ENCODE measurements at places on chromosomes 2 and 18.

- DNase-seq: no peak
These were observed 270.0 kb upstream of the GYPC start for GRCh38 chr2:126385983-126386382.

DNA sequence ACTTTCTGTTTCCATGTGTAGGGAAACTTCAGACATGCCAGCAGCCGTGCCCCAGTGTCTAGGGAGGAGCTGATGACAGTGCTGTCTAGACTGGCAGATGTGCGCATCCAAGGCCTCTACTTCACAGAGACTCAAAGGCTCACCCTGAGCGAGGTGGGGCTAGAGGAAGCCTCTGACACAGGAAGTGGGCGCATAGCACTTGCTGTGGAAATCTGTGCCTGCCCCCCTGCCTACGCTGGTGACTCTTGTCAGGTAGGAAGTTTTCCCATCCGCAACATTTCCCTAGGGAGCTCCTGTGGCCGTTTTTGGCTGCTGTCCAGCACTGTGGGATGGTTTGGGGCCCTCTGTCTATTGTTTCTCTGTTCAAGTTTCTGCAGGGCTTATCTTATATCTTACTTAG is 143.1 kb upstream of the TTC39C start:
- DNase-seq: no peak

- DNase-seq: no peak
These were observed 150.4 kb downstream of the ZFP36L2 start for GRCh38 chr2:43075811-43076585.

GRCh38 chr18:58781627-58782194 is 83.0 kb upstream of the ZNF532 start:
- no peak for DNase-seq

DNA sequence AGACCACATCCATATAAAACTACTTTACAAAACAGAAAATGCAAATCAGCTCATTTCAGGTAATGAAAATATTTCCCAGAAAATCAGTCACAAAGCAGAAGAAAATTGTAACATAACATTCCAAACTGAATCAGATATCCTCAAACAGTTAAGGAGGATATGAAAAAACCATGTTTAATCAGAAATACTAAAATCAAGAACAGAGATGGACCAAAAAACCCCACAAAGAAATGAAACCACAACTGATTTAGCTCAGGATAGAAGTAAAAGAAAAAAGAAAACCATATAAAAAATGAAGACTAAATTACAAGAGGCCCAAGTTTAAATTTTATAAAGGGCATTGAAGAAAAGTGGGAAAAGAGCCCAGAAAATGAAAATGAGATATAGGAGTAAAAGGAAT is 102.9 kb downstream of the RAB3GAP1 start:
- DNase-seq: no peak

- no peak for DNase-seq
These were observed 28.6 kb upstream of the TMEM87B start for GRCh38 chr2:112026509-112026908.

DNA sequence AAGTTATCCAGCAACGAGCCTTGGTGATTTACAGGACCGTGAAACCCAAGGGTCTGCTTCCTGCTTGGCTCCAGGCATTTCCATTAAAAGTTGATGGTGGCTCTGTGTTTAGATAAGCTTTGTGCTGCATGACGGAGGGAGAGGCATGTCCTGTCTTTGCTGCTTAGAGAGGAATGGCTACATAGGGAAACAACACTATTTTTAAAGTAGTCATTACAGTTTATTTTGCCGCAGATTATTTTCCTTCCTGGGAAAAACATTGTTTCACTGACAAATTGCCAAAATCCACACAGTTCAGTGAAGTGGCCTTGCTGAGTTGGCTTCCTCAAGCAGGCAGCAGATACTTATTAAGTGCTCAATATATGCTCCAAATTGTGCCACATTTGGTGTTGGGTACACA is 98.5 kb downstream of the THSD7B start:
- no peak for DNase-seq

DNA sequence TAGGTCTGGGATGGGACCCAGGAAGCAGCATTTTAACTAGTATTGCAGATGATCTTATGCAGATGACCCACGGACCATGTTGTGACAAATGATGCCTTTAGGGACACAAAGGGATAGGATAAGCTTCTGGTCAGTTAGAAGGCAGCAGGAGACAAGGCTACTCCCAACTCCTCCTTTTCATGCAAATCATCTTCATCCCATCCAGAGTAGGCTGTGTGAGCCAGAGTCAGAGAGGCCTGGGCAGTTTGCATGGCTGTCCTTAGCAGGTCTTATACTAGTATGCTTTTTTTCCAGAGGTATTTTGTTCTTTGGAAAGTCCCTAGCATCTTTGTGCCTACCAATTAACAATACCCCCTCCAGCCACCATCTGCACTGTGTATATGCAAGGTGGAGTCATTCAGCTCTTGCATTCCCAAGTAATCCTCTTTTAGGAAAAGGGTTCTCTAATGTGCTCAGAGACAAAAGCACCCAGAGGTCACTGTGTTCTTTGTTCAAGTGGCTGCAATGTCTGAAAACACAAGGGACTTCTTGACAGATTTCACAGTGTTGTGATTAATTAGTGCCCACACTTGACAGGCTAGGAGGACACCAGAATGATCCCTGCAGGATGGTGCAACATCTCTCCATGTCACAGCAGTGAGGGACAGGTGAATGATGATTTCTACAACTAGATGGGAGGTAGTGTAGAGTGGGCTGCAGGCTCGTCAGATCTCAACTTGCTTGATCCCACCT is 225.8 kb downstream of the NCKAP5 start:
- DNase-seq: no peak

GRCh38 chr2:42809819-42810120 is 17.4 kb upstream of the HAAO start:
- peak; percentile 58 for DNase-seq

DNA sequence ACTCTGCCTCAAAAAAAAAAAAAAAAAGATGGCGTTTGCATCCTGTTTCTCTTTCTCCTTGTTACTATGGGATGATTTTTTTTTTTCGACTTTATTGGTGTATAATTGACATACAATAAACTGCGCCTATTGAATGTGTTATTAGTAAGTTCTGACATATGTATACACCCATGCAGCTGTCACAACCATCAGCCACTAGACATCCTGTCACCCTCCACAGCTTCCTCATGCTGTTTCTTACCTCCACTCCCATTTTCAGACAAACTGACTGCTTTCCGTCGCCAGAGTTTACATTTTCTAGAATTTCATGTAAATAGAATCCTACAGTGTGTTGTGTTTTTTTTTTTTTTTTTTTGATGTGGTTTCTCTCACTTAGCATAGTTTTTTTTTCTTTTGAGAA is 27.9 kb downstream of the RRM2 start:
- DNase-seq: no peak

DNA sequence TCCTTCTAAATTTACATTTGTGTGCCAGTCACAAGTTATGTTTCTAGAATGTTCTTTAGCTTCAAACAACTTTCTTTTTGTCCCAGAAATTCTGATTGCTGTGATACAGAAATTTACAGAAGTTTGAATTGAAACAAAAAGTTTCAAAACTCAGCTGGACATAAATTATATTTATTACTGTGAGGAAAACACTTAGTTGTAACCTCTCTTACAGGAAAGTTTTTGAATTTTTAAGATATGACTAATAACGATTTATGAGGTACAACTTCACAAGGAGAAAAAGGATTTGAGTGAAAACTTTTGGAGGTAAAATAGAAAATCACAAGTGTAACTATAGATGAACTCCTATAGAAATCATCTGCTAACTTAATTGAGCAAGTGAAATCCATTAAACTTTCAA is 205.3 kb downstream of the TMEM247 start:
- DNase-seq: no peak

DNA sequence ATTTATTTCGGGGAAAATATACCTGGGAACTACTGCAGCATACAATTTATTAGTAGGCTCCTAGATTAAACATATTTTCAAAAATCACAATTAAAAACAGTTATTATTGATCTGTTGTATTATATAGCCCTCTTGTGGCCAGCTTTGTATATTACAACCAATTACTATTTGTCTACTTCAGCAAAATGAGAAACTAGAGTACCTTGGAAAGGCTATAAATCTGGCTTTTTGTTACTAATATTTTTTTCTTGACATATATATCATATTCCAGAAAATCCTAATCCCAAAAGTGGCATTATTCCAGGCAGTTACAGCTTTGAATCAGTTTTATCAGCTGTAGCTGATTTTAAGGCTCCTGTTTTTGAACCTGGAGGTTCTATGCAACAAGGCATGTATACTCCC is 101.2 kb downstream of the UBR3 start:
- no peak for DNase-seq

- DNase-seq: no peak
These were observed 273.8 kb downstream of the CCDC102B start for GRCh38 chr18:69071680-69072079.

DNA sequence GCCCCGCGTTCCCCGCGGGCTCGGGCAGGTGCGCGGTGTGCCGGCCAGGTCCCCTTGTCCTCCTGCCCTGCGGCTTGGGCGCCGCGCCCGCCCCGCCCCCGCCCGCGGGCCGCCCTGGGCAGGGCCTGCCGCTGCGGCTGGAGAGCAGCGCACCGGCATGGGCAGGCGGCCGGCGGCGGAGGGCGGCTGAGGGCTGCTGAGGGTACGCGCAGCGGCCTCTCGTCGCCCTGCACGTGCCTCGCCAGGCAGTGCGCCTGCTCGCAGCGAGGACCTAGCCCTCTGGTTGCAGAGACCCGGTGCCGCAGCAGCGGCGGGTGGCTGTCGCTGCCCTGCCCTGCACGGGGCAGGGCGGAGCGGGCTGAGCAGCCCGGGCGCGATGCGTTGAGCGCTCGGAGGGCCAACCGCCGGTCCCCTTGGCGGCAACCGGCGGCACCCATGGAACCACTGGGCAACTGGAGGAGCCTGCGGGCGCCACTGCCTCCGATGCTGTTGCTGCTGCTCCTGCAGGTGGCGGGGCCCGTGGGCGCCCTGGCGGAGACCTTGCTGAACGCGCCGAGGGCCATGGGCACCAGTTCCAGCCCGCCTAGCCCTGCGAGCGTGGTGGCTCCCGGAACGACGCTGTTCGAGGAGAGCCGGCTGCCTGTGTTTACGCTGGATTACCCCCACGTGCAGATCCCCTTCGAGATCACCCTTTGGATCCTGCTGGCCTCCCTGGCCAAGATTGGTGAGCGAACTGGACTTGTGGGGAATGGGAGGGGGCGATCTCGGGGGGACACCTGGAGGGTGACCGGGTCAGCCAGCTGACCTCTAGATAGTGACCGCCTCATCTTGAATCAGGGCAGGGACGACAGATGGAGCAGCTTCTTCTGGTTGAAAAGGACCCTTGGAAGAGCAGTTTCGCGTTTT is at the start of gene SLC9A2:
Gene SLC9A2, plus strand, starts transcription at position 140 of the 906 bp plus-strand sequence. Its CDS starts 296 bp downstream, at position 436.
- DNase-seq: no peak

GRCh38 chr2:65458999-65459398 is 26.6 kb upstream of the SPRED2 start:
- DNase-seq: no peak

DNA sequence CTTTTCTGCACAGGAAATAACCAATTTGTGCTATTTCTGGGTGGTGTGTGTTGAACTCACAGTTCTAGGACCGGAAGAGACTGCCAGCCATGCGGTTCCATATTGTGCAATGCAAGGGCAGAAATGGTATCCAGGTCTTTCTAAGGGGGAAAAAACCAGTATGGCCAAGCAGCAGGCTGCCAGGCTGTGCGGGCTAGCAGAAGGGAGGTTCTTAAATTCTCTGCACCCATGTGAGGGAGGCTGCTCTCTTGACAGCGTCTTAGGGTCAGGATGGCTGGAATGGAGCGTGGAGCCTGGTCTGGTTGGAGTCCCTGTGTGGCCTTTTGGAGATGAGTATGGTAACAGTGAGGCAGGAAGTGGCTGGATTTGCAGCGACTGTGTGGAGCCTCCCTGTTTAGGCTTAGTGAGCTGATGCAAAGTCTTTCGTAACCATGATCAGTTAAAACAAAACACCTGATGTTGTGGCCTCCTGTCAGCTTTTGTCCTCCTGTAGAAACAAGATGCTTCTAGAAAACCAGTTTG is 52.6 kb downstream of the NCK2 start:
- DNase-seq: peak; percentile 96

- no peak for DNase-seq
These were observed 34.5 kb upstream of the TMEM178A start for GRCh38 chr2:39631256-39631655.

DNA sequence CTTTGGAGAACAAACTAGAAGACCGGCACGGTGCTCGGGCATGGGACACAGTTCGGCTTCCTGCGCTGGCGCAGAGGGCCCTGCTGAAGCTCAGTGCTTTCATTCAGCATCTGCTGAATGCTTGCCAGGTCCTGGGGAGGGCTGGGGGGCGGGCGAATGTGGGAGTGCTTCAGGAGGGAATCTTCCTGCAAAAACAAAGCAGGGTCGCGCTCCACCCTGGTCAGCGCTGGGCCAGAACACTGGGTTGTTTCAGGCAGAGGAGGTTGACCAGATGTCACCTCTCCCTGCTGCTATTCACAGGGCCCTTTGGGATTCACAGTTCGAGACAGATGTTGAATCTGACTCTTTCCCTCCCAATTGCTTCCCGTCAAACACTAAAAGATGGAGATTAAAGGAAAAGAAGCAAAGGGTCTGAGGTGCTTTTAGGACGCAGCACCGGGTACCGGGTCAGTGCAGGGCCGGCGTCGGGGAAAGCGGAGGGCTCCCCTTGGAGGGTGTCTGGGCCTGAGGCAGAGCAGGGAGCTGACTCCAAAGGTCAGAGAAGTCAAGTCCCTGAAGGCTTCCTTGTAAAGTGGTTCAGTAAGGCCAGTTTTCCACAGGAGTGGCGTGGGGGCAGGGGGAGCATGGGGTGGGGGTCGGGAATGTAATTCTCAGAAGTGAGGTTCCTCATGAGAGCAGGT is 82.1 kb upstream of the PXDN start:
- DNase-seq: no peak

DNA sequence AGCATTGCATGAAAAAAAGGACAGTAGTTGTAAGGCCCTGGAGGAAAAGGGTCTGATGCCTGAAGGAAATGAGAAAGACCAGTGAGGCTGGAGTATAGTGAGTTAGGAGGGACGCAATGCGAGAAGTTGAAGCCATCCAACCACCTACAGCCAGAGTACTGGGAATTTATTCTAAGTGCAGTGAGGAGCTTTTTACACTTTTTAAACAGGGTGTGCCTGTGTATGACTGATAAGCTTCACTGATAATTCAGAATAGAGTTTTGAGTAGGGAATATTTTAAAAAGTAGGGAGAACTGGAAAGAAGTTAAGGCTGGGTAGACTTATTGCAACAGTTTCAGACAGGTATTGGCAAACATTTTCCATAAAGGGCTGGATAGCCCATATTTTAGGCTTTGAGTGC is 35.9 kb upstream of the CCDC85A start:
- no peak for DNase-seq

DNA sequence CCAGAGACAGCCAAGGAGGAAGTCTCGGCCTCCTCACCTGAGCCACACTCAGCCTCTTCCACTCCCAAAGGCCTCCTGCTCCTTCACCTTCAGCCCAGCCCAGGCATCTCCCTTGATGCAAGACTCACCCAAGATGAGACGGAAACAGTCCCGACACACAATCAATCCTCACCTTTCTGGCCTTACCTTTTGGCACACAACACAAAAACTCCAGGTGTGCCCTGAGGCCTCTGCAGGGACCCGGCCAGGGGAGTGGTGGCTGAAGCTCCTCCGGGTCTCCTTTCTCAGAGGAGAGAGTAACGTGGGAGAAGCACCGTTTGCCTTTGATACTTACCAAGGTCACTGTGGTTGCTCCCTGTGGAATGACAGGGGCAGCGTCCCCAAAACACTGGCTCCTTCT is 23.8 kb upstream of the EFHD1 start:
- DNase-seq: no peak

GRCh38 chr18:1663879-1664705 is 759.4 kb downstream of the ADCYAP1 start:
- DNase-seq: no peak
